Activated CD8-positive, alpha-beta T cell treated with anti-CD3 and anti-CD28 coated beads, Interleukin-2, amount 10 ng/mL, durations not matched to agents 7 days and 5 days (primary cell): ENCODE measurements at places on chromosomes 7 and 10.

DNA sequence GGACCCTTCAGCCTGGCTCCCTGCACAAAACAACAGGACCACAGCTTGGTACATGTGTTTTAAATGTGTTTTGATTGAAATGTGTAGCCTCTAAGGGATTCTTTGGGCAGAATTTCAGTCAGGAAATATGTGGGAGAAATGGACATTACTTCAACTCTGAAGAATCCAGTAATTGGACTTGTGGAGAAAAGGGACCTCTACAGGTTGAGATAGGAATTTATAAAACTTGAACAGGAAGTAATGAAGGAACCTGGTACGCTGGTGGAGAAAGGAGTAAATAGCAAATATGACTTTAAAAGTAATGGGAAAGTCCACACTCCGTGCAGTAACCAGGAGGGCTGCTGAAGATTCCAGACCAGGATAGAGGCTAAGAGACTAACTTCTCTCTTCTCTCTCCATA lies 220.5 kb downstream of the LHFPL3 start:
- DNase-seq, result no peak

DNA sequence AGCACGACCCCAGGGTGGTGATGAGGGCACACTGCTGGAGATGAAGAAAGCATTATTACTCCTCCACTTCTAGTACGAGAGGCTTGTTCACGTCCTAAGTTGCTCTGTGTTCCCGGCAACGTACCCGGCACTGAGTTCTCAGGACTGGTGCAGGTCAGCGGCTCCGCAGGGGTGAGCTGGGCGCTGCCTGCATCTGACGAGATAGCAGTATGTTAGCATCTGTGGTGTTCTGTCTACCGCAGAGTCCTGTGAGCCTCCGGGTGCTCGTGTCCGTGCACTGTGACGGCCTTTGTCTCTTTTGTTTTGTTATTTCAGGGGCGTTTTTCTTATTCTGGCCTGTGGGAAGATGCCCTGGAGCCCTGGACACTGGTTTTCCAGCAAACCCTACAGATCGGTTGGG lies 507.8 kb downstream of the DNAJB6 start:
- no peak for DNase-seq

DNA sequence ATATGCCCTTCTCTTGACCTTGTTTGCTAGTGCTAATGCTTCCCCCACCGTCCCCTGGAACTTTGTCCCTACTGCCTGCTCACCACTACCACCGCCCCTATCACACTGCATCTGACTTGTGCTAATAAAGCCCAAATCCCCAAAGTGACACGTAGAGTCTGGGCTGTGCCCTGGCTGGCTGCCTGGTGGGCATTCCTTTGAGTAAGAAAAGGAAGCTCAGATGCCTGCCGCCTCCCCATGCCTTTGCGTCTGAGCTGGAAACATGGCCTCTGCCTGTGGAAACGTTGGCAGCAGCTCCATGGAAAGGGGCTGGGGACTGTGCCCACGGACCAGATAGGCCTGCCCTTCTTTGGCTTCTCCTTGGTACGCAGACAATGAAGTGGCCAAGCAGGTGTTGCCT lies 138.3 kb downstream of the CYP26A1 start:
- no peak for DNase-seq

DNA sequence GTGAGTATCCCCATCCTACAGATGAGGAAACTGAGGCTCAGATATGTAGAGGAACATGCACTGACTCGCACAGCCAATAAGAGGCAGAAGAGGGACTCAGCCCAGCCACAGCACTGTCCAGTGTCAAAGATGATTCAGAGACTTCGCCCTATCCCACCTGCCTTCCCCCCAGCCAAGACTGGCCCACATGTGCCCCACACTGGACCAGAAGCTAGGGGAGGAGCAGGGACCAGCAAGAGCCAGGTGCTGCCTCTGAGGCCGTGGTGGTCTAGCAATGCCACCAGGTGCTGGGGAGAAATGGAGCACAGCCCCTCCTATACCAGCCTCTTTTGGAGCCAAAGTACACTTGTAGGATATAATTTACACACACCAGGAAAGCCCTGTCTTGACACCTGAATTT lies 22.3 kb downstream of the GRID1 start:
- no peak for DNase-seq

DNA sequence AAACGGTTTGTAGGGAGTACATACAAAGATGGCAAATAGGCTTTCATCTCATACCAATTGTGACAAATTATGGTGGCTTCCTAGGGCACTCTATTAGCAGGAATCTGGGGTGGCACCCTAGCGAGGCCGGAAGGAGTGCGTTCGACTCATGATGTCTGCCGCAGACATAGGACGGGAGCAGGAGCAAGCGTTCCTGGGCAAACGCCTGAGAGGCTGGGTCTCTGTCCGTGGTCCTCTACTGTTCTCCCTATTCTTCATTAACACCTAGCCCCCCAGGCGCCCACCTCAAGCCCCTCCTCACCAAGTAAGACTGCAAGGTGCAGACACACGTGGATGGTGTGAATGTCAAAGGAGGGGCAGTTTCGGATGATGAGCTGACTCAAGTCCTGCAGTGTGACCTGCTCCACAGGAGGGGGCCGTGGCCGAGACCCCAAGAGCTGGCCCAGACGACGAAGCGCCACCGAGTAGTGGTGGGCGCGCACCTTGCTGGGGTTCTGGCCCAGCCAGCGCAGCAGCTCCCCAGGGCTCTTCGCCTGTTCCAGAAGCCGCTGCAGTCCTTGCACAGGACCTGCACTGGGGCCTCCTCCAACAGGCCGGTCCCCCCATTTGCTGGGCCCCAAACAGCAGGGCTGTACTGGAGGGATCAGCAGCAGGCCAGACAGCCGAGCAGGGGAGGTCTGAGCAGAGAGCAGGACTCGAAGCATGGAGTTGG lies 1.3 kb downstream of the FASTK start:
- DNase-seq, result no peak
